ENCODE measurements at places on chromosomes 2 and 18.

- no peak for DNase-seq
Observed at GRCh38 chr2:154908327-154908726, 209.8 kb downstream of the KCNJ3 start.

DNA sequence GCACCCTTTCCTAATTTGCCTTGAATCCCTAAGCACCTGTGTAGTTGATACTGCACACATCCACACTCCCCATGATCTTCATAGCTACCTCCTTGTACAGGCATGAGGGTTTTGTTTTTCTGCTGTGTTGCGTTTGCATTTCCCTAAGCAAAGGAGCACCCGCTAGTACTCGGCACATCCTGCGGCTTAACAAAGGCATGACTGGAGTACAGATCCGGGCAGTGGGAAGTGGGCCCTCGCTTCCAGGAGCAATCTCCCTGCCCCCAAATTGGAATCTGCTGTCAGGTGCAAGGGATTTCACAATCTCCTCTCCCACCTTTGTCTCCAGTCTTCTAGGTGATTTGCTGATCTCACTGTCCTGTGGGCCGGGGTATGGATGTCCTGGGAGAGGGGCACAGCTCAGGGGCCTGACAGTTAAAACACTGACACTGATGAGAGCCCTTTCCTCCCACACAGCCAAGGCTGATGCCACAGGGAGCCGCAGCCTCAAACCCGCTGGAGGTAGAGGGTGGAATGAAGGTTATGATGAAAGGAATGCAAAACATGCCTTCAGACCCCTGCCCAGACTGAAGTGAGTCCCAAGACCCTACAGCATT, 98.7 kb upstream of the THOC1 start:
- DNase-seq: no peak

- DNase-seq: peak; percentile 62
Observed at GRCh38 chr2:231299267-231299666, 96.2 kb upstream of the B3GNT7 start.

GRCh38 chr2:163665817-163666216, 70.0 kb downstream of the FIGN start:
- DNase-seq: no peak

- no peak for DNase-seq
Observed at GRCh38 chr2:173386021-173386737, 31.5 kb downstream of the CDCA7 start.

GRCh38 chr18:48184118-48184517, 225.1 kb downstream of the ZBTB7C start:
- no peak for DNase-seq

- no peak for DNase-seq
Observed at GRCh38 chr2:229927817-229928321, 5.6 kb downstream of the FBXO36 start.

- DNase-seq: no peak
Observed at GRCh38 chr18:25560369-25560768, 208.4 kb upstream of the ZNF521 start.

GRCh38 chr18:35334821-35335220, 9.4 kb downstream of the ZNF24 start:
- DNase-seq: no peak

DNA sequence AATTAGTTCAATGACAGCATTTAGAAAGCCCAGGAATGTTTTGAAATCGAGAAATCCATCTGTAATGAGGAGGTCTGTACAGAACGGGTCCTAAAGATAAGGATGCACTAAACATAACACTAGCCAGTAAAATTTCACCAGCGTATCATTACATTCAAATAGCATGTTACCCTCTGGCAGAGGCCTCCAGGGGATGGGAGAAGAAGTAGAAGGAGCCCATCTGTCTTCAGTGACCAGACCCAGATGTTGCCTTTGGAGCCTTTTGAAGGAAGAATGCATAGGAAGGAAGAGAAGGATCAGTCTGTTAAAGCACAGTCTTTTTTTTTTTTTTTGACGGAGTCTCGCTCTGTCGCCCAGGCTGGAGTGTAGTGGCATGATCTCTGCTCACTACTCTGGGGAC, 86.1 kb upstream of the BCL2L11 start:
- DNase-seq: no peak

- no peak for DNase-seq
Observed at GRCh38 chr2:28833740-28834470, 23.3 kb downstream of the SPDYA start.
